ENCODE measurements at places on chromosomes 3 and 15.

DNA sequence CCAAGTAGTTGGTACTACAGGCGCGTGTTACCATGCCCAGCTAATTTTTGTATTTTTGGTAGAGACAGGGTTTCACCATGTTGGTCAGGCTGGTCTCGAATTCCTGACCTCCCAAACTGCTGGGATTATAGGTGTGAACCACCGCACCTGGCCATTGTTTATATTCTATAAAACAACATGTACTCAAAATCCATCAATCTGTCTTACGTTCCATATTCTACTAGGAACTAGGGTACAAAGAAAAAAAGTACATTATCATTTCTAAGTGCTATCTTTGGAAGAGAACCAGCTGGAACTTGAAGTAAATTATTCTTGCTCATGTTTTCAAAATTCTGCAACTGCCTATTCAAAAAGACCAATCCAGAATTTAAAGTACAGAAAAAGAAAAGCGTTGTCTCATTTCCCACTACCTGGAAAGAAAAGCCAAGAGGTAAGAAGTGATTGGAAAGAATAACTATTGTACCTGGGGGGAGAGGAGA is 15.2 kb downstream of the SPPL2A start:
- no peak for DNase-seq

DNA sequence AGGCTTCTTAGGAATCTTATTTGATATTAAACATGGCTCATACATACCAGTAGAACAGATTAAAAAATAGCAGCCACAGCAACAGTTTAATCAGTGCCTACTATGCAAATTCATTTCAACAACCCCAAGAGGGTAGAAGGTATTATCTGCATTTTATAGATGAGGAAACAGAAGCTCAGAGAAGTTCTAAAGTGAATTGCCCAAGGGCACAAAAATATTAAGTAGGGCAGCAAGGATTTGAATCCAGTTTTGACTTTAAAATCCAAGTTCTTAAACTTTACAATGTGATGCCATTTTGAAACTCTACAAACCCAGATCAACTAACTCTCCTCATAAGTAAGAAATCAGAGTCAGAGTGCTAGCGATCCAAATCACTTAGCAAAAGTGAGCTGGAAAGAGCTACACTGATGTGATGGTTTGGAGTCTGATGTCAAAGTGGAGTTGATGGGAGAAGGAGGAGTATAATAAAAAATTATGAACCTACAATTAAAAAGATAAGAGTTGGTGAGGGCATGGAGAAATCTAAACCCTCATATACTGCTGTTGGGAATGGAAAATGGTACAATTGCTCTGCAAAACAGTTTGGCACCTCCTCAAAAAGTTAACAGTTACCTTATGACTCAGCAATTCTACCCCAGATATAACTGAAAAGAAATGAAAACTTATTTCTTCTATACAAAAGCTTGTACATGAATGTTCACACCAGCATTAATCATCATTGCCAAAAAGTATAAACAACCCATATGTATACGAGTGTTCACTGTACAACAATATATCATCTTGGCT is 51.0 kb upstream of the PLXND1 start:
- no peak for DNase-seq

GRCh38 chr3:8650583-8651416 is 6.2 kb upstream of the SSUH2 start:
- no peak for DNase-seq

- DNase-seq, result no peak
Measured at GRCh38 chr15:69016021-69016595, 1.6 kb downstream of the NOX5 start.

- no peak for DNase-seq
Measured at GRCh38 chr15:100284191-100284590, 57.6 kb downstream of the ADAMTS17 start.

All from activated CD8-positive, alpha-beta memory T cell treated with anti-CD3 and anti-CD28 coated beads, Interleukin-2, amount 50 U/mL, for 4 hours (primary cell).